ENCODE measurements at places on chromosomes 4 and X. TPM values are rescaled to one million over a fixed set of nuclear protein-coding genes. Genes with fewer than 3 reads are reported as not detected.

- DNase-seq: no peak
Observed at GRCh38 chrX:32153585-32153984, 1057.8 kb downstream of the DMD start.

Gene HPGD
- not detected for total RNA-seq

DNA sequence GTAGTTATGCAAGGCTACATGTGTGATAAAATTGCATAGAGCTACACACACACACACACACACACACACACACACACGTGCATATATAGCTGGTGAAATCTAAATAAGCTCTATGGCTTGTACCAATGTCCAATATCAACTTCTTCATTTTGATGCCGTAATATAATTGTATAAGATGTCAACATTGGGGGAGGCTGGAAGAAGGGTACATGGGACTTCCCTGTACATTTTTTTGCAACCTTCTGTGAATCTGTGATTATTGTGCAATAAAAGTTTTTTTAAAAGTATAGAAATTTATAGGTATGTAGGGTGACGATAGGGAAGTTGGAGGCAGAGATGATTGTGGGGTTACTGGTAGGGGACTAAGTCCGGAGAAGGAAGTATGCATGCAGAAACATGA, 105.5 kb downstream of the HDAC8 start:
- no peak for DNase-seq

DNA sequence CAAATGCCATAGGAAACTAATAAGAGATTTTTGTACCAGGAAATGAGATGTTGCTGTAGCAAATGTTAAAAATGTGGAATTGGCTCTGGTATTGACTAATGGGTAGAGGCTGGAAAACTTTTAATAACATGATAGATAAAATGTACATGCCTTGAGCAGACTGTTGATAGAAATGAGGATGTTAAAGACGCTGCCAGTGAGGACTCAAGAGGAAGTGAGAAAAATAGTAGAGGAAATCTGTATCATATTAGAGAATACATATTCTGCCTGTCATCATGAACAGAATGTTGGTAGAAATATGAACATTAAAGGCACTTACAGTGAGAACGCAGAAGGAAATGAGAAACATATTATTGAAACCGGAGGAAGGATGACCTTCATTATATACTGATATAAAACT, 577.2 kb upstream of the HTR2C start:
- no peak for DNase-seq

- no peak for DNase-seq
Observed at GRCh38 chr4:526189-526909, 27.3 kb downstream of the PIGG start.

DNA sequence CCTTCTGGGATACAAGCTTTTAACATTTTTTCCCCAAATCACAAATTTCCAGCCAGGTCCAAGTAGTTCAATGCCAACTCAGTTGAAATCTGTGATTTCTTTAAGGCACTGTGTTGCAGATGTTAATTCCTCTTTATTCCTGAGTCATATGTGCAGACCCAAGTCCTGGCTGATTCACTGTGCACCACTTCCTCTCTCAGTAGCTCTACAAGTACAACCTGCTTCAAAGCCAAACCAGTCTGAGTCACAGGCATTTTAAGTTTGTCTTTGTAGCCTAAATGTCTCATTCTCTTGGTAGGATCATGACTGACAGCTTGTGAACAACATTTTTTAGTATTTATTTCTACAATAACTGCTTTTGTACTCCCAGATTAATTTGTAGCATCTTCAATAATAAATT, 165.6 kb upstream of the S100G start:
- DNase-seq: no peak

Gene AFF2
- total RNA-seq: 11.8 TPM

GRCh38 chr4:65999518-65999871, 329.2 kb upstream of the EPHA5 start:
- DNase-seq: no peak

GRCh38 chrX:79325263-79325958, 41.7 kb downstream of the ITM2A start:
- no peak for DNase-seq

GRCh38 chr4:155597933-155598451, 68.7 kb upstream of the GUCY1A1 start:
- DNase-seq: no peak

DNA sequence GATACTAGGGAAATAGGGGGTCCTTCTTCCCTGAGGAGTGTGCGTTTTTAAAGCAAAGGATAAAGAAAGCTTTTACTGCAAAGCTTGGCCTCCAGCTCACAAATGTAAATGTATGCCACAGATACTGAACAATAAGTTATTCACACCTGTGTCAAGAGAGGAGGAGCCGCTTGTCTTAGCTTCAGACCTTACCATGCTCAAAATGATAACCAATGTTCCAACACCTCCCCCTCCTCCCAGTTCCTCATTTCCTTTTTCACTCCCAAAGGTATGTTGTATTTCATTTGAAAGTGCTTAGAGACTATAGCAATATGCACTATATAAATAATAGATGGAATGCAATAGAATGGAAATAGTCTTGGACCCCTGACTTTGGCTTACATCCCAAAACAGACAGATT, 47.0 kb upstream of the RAPGEF2 start:
- no peak for DNase-seq

GRCh38 chrX:45872480-45872879, 671.8 kb upstream of the DIPK2B start:
- no peak for DNase-seq

DNA sequence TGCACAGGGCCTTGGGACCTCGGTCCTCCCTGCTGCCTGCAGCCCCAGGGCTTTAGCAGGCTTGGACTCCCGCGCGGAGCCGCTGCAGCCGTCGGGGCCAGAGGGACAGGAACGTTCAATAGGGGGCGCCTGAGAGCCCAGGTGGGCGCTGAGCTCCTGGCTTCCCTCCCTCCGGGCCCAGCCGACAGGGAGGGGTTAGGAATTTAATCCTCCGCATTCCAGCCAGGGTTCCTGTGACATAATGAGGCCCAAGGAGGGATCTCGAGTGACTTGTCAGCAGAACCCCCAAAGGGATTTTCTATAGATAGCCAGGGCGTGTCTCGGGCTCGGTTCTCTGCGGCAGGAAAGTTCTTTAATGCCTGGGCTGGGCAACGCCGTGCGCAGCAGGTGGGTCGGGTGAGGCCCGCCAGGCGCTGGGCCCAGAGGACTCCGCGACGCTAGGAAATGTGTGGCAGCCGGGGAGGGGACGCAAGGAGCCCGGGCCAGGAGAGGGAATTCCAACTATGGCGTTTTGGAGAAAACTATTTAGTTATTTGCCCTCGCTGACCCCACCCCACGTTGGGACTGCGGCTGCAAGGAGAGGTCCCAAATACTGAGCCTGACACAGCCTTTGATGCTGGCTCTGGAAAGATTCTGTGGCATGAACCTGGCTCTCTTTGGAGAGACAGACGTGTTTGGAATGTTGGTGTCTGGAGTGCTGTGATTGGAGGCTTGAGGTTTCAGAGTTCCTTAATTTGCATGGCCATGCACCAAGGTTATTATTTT, 285.2 kb upstream of the GATB start:
- no peak for DNase-seq

DNA sequence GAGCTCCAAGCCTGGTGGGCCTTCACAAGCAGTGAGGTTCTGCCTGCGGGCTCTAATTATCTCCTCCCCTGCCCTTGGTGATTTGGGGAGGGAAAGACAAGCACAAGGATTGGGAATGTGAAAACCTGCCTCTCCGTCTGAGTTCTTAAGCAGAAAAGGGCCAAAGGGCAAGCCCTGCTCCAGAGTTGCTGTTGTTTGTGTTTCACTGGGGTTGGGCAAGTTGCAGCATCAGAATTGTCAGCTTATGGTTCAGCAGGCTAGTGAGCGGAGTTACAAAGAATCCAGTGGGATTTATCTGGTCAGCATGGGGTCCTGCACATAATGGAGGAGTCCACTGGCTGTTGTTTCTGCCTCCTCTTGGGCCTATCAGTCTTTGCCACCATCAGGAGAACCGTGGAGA, 60.5 kb downstream of the NHS start:
- no peak for DNase-seq

DNA sequence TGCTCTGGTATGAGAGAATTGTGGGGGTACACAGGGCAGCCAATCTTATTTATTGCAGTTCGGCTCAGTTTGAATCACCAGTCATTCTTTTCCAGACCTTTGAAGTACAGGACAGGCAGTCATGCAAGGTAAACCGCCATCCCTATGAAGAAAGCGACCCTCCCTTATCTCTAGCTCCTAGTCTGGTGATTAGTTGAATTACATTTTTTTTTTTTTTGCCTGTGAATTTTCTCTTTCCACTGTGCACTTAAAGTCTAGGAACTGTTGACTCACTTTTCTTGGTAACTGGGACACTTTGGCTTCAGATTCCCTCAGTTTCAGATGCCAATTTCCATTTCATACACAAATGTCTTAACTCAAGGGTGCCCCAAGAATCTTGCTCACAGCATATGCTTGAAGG, 82.4 kb upstream of the FAM9C start:
- DNase-seq: no peak

Gene BOD1L1
- 35.8 TPM for total RNA-seq

- DNase-seq: no peak
Observed at GRCh38 chr4:150826306-150826705, 188.8 kb downstream of the LRBA start.

GRCh38 chr4:2914256-2915126, 48.7 kb downstream of the NOP14 start:
- DNase-seq: no peak

Gene FAM114A1
- 245 TPM for total RNA-seq

GRCh38 chr4:182554736-182555135, 311.5 kb downstream of the TENM3 start:
- no peak for DNase-seq

DNA sequence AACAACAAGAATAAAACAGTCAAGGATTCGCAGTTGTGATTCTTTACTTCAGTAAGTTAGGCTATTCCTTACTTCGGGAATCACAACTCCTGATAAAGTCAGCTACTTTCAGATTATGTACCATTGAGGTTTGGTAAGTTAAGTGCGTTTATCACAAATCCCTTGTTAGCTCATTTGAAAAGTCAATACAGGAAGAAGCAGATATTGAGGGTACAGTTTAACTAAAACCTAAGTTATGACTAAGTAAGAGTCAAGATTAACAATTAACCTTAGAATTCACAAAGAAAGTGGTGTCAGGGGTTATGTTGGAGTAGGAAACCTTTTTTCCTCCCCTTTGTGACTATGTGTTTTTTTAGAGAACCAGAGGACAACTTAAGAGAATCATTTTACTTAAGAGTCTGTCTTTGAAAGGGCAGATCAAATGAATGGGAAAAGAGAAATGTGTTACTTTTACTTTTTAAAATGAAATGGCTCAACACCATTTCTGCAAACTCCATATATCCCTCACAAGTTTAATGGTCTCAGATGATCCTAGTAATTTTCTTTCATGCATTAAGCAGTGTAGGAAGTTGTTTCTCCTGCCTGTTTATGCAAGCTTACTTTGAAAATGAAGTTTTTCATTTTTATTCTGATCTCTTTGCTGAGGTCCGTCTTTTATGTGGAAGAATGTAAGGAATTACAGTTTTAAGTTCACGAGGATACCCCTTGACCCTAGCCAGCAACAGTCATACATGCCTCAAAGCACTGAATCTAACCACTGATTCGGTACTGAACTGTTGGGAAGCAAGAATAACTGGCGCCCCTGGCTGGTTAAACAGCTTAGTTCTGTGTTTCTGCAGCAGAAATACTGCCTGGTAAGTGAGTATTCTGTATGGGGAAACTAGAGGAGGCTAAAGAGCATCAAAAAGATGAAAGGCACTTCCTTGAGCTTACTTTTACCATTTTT, 211.7 kb downstream of the SLC4A4 start:
- DNase-seq: no peak

- DNase-seq: no peak
Observed at GRCh38 chrX:13418126-13419097, 98.6 kb upstream of the ATXN3L start.
